ENCODE measurements at places on chromosomes 3 and 15. TPM values are rescaled to one million over a fixed set of nuclear protein-coding genes. Genes with fewer than 3 reads are reported as not detected.
A peak's percentile ranks its signal among the peaks of the same experiment; 100 is the strongest.

GRCh38 chr15:39925112-39925842 lies 5.2 kb upstream of the GPR176 start:
- peak; percentile 51 for DNase-seq

GRCh38 chr3:44019736-44020135 lies 221.9 kb upstream of the TOPAZ1 start:
- DNase-seq, result no peak

DNA sequence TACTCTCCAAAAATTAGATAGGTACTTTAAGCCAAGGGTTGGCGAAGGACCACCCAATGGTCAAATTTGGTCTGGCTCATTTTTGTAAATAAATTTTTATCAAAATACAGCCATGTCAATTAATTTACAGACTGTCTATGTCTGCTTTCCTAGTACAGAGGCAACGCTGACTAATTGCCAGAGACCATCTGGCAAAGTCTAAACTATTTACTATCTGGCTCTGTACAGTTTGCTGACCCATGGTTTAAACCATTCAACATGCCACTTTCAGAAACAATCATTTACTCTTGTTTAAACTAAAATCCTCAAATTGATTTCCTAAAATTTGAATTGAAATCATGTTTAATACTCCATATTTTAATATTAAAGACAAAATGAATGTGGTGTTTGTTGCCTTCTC lies 25.9 kb downstream of the CBLB start:
- DNase-seq, result no peak

GRCh38 chr3:195307711-195308110 lies 36.8 kb upstream of the XXYLT1 start:
- DNase-seq, result no peak

The WDR76 gene
- 5.4 TPM for total RNA-seq

DNA sequence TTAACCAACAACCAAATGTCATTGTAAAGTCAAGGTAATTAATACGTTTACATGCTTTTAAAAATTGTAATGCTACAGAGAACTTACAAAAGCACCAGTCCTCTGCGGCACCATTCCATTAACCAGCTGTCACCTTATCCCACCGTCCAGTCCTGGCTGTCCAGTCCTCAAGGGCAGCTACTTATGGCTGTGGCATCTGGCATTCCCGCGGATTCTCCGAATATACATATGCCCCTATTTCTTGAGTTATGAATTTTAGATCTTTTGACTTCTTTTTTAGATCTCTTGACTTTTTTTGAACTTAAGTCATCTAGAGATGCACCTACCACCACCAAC lies 382 bp upstream of the POMGNT2 start:
- no peak for DNase-seq
